HFFc6 (cell line): ENCODE measurements at places on chromosomes 16 and 17. TPM values are rescaled to one million over a fixed set of nuclear protein-coding genes. Genes with fewer than 3 reads are reported as not detected.

GRCh38 chr17:9022573-9023391 is 1.5 kb downstream of the NTN1 start:
- DNase-seq, result no peak
- H3K27me3 ChIP-seq, result peaks cover 35% of the 10 kb centered on the region
- H3K4me1 ChIP-seq, result no peaks in the 10 kb centered on the region
- H3K36me3 ChIP-seq, result no peaks in the 10 kb centered on the region

The ABCA10 gene
- 0.17 TPM in 1 of 3 replicates, not detected in the others for total RNA-seq

- H3K36me3 ChIP-seq, result no peaks in the 10 kb centered on the region
- no peak for DNase-seq
- H3K27ac ChIP-seq, result no peak overlapping the region
- peaks cover 6% of the 10 kb centered on the region for H3K27me3 ChIP-seq
These were observed 18.5 kb upstream of the PITPNA start for GRCh38 chr17:1580979-1581676.

GRCh38 chr16:17830651-17831050 is 359.9 kb upstream of the XYLT1 start:
- H3K27me3 ChIP-seq, result no peaks in the 10 kb centered on the region
- no peak for DNase-seq
- peak overlapping the region; percentile 30; the same call in 1 of the 2 replicates for H3K27ac ChIP-seq
- peaks cover 56% of the 10 kb centered on the region for H3K4me1 ChIP-seq
- no peaks in the 10 kb centered on the region for H3K36me3 ChIP-seq

The CTRL gene
- 0.25 to 1.8 TPM (median 0.99 TPM) in 3 replicates for total RNA-seq

The HS3ST2 gene
- not detected in 3 replicates for total RNA-seq

DNA sequence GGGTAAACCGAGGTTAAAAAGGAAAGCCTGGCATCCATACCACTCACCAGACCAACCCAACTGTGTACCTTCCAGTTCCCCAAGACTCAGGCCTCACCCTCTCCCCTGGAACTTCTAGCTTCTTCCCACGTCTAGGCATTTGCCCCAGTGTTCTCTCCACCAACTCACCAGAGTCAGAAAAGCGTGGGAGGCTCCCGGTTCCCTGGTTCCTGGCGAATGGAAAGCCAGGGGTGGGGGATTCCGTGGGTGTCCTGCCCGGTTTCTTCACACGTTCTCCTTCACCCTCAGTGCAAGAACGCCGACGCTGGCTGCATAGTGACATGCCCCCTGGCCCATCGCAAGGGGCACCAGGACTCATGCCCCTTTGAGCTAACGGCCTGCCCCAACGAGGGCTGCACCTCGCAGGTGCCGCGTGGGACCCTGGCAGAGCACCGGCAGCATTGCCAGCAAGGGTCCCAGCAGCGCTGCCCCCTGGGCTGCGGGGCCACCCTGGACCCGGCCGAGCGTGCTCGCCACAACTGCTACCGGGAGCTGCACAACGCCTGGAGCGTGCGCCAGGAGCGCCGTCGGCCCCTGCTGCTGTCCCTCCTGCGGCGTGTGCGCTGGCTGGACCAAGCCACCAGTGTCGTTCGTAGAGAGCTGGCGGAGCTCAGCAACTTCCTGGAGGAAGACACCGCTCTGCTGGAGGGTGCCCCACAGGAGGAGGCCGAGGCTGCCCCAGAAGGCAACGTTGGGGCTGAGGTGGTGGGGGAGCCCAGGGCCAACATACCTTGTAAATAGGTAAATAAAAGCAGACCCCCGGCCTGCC is 1.7 kb downstream of the RNF151 start:
- H3K4me1 ChIP-seq, result peaks cover 28% of the 10 kb centered on the region
- H3K27me3 ChIP-seq, result peaks cover 13% of the 10 kb centered on the region
- DNase-seq, result no peak
- H3K36me3 ChIP-seq, result peaks cover 23% of the 10 kb centered on the region
- no peak overlapping the region for H3K27ac ChIP-seq
- no peak overlapping the region for H3K4me3 ChIP-seq

- H3K36me3 ChIP-seq, result peaks cover 28% of the 10 kb centered on the region
- H3K4me1 ChIP-seq, result peaks cover 41% of the 10 kb centered on the region
- peak overlapping the region; percentile 83 for H3K27ac ChIP-seq
- H3K27me3 ChIP-seq, result peaks cover 6% of the 10 kb centered on the region
- H3K4me3 ChIP-seq, result peak overlapping the region; percentile 100
These were observed 1.3 kb downstream of the CAVIN1 start for GRCh38 chr17:42421507-42422338.

GRCh38 chr17:32192379-32192778 is 50.1 kb downstream of the RHOT1 start:
- peaks cover 48% of the 10 kb centered on the region for H3K4me1 ChIP-seq
- peak; percentile 51 for DNase-seq
- peaks cover 28% of the 10 kb centered on the region for H3K36me3 ChIP-seq

DNA sequence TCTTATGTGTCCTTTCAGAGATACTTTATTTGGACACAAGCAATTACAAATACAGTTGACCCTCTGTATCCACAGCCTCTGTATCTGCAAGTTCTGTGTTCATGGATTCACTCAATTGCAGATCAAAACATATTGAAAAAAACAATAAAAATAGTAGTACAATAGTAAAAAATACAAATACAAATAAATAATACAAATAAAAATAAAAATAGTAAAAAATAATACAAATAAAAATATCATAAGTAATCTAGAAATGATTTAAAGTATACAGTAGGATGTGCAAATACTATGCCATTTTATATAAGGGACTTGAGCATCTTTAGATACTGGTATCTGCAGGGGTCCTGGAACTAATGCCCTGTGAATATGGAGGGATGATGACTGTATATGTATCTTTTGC is 47.4 kb upstream of the WSB1 start:
- no peak for DNase-seq
- peaks cover 34% of the 10 kb centered on the region for H3K4me1 ChIP-seq
- no peaks in the 10 kb centered on the region for H3K36me3 ChIP-seq
- H3K27me3 ChIP-seq, result peaks cover 18% of the 10 kb centered on the region
- H3K4me3 ChIP-seq, result no peak overlapping the region
- no peak overlapping the region for H3K27ac ChIP-seq

The BICDL2 gene
- not detected in 3 replicates for total RNA-seq

The CCL16 gene
- total RNA-seq, result not detected in 3 replicates

GRCh38 chr17:7393613-7394451 is 493 bp downstream of the PLSCR3 start:
- peaks cover 2% of the 10 kb centered on the region; the same call in 1 of the 2 replicates for H3K27me3 ChIP-seq
- no peak for DNase-seq

- no peaks in the 10 kb centered on the region for H3K4me1 ChIP-seq
- H3K27me3 ChIP-seq, result no peaks in the 10 kb centered on the region; the same call in 1 of the 2 replicates
- H3K36me3 ChIP-seq, result no peaks in the 10 kb centered on the region
- H3K27ac ChIP-seq, result no peak overlapping the region
- DNase-seq, result no peak
- H3K4me3 ChIP-seq, result no peak overlapping the region
These were observed 648.5 kb upstream of the RBFOX1 start for GRCh38 chr16:6684076-6684673.

The CA4 gene
- total RNA-seq, result not detected in 3 replicates

GRCh38 chr16:79184464-79185030 is 416.0 kb downstream of the MAF start:
- no peaks in the 10 kb centered on the region for H3K4me1 ChIP-seq
- H3K27ac ChIP-seq, result no peak overlapping the region
- no peak overlapping the region for H3K4me3 ChIP-seq
- peaks cover 2% of the 10 kb centered on the region for H3K27me3 ChIP-seq

The GRAP gene
- 0.48 TPM in 1 of 3 replicates, not detected in the others for total RNA-seq

GRCh38 chr17:45120558-45120957 is 11.8 kb downstream of the PLCD3 start:
- H3K4me3 ChIP-seq, result no peak overlapping the region
- H3K4me1 ChIP-seq, result peaks cover 41% of the 10 kb centered on the region
- no peak for DNase-seq
- H3K27ac ChIP-seq, result no peak overlapping the region
- peaks cover 2% of the 10 kb centered on the region for H3K27me3 ChIP-seq
- peaks cover 2% of the 10 kb centered on the region for H3K36me3 ChIP-seq

DNA sequence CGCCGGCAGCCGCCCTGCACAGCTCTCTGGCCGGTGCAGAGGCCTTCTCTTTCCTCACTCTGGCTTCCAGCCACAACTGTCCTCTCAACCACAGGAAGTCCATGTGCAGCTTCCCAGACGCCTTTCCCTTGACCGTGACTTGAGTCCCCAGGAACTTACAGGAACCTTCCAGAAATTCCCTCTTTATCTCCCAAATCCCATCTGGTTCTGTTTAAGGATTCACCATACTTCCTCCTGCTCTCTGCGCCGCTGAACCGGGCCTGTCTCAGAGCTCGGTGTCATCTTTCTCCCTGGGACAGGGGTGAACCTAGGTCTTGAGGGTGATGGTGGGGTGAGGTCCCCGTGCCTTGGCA is 65.2 kb upstream of the ZNF469 start:
- peak; percentile 62 for DNase-seq
- peaks cover 14% of the 10 kb centered on the region for H3K36me3 ChIP-seq
- H3K27ac ChIP-seq, result peak overlapping the region; percentile 87
- H3K4me3 ChIP-seq, result peak overlapping the region; percentile 34
- no peaks in the 10 kb centered on the region; the same call in 1 of the 2 replicates for H3K27me3 ChIP-seq
- peaks cover 37% of the 10 kb centered on the region for H3K4me1 ChIP-seq

DNA sequence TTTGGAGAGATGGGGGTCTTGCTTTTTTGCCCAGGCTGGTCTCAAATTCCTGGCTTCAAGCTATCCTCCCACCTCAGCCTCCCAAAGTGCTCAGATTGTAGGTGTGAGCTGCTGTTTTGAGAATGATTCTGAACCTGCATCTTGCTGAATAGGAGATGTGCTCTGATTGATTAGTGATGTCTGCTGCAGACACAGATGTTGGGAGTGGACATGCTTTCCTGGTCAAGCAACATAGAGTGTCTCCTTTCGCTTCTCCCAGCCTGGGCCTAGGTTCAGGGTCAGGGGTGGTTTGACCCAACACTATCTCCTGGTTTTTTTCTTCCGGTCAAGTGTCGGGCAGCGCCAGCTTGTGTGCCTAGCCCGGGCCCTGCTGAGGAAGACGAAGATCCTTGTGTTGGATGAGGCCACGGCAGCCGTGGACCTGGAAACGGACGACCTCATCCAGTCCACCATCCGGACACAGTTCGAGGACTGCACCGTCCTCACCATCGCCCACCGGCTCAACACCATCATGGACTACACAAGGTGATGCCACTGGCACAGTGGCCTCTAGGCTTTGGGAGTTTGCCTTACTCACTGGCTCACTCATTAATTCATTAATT is 85.2 kb downstream of the ABCC6 start:
- no peak for DNase-seq
- peaks cover 15% of the 10 kb centered on the region for H3K36me3 ChIP-seq
- H3K4me3 ChIP-seq, result no peak overlapping the region
- peaks cover 4% of the 10 kb centered on the region; the same call in 1 of the 2 replicates for H3K4me1 ChIP-seq

- peak within 1 kb of the TSS; percentile 83 for H3K4me3 ChIP-seq
- peak within 1 kb of the TSS; percentile 29; the same call in 1 of the 2 replicates for H3K27ac ChIP-seq
- no peaks in the 10 kb centered on the region for H3K36me3 ChIP-seq
- peaks cover 7% of the 10 kb centered on the region for H3K27me3 ChIP-seq
- peak; percentile 78 for DNase-seq
These were observed at the start of gene TMC7 for GRCh38 chr16:18983565-18984434. Gene TMC7, plus strand, starts transcription at chr16:18983934. Its CDS starts 130 bp downstream, at chr16:18984064.

The RND2 gene
- total RNA-seq, result 0.16 to 0.32 TPM (median 0.21 TPM) in 3 replicates

DNA sequence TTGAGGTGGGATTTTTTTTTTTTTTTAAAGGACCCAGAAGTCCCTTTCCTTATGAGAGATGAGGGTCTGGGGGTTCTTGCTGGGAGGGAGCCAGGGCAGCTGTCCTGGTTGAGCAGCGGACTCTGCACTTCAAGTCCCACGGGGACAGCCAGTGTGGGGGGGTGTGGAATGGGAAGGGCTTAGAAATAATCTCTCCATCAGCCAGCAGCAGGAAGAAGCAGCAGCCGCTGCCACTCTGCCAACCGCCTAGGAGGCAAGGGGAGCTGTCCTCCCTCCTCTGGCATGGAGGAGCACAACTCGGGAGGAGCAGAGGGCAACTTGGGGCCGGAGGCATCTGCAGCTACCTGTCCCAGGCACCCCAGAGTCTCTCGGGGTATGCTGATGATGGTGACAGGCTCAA is at the start of gene KCNG4:
Gene KCNG4 (minus strand): TSS at position 104 of the 400 bp plus-strand sequence. CDS start 2,527 bp downstream, outside the sequence.
- H3K4me3 ChIP-seq, result no peak within 1 kb of the TSS
- H3K36me3 ChIP-seq, result no peaks in the 10 kb centered on the region
- no peak for DNase-seq
- peaks cover 43% of the 10 kb centered on the region for H3K27me3 ChIP-seq
- no peak within 1 kb of the TSS for H3K27ac ChIP-seq

GRCh38 chr16:81277541-81278080 is 37.2 kb upstream of the GAN start:
- H3K4me1 ChIP-seq, result peaks cover 16% of the 10 kb centered on the region
- H3K4me3 ChIP-seq, result no peak overlapping the region
- H3K27me3 ChIP-seq, result peaks cover 4% of the 10 kb centered on the region
- DNase-seq, result no peak
- H3K36me3 ChIP-seq, result no peaks in the 10 kb centered on the region

The PRKCB gene
- not detected in 3 replicates for total RNA-seq

The UTS2R gene
- total RNA-seq, result not detected in 3 replicates

GRCh38 chr16:11405331-11406176 is 60.3 kb downstream of the RMI2 start:
- peaks cover 20% of the 10 kb centered on the region for H3K4me1 ChIP-seq
- H3K27me3 ChIP-seq, result peaks cover 7% of the 10 kb centered on the region
- no peak overlapping the region for H3K4me3 ChIP-seq
- no peaks in the 10 kb centered on the region for H3K36me3 ChIP-seq
- no peak overlapping the region for H3K27ac ChIP-seq
